ENCODE measurements at places on chromosomes 5 and 9.

DNA sequence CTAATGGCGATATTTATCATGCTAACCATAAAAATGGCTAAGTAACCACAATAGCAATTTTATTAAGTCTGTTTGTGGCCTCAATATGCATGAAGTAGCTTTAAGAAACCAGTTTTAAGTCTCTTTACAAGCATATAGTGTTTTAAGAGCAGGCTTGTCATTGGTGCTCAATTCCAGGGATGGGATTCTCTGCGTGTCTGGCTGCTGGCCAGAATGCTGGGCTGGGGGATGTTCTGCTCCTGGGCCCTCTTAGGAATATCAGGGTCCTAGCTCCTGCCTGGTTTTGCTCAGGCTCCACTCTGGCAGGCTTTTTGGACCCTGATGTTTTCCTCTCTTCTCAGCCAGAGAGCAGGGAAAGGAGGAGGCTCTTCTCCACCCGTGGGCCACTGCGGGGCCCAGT lies 127.2 kb downstream of the PDE8B start:
- no peak for DNase-seq

GRCh38 chr5:67488885-67489284 lies 292.3 kb upstream of the CD180 start:
- DNase-seq: no peak

GRCh38 chr5:9329125-9329524 lies 216.8 kb downstream of the SEMA5A start:
- no peak for DNase-seq

GRCh38 chr9:3391414-3391813 lies 134.4 kb downstream of the RFX3 start:
- no peak for DNase-seq

GRCh38 chr5:140611020-140611521 lies 21.9 kb downstream of the CD14 start:
- no peak for DNase-seq

All from upper lobe of right lung (tissue), 1 donor.